ENCODE measurements at places on chromosomes 3 and 15.

- no peak for DNase-seq
Observed at GRCh38 chr15:88161636-88162035, 94.9 kb downstream of the NTRK3 start.

DNA sequence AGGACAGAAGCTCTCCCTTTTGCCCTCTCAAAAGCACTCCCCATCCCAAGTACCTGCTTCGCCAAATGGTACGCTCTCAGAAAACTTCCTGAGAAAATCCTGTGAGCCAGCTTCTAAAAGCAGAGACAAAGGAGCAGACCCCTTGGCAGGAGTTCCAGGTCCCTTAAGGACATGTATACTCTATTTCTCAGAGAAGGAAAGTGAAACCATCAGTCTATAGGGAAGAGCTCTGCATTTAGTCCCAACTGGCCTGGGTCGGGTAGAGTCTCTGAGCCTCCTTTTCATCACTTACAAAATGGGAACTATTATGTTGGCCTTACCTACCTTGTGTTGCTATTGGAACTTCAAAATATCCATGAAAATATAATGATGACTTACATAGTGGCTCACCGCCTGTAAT, 19.7 kb downstream of the DAPK2 start:
- no peak for DNase-seq

GRCh38 chr15:99645951-99646350, 80.2 kb downstream of the MEF2A start:
- no peak for DNase-seq

DNA sequence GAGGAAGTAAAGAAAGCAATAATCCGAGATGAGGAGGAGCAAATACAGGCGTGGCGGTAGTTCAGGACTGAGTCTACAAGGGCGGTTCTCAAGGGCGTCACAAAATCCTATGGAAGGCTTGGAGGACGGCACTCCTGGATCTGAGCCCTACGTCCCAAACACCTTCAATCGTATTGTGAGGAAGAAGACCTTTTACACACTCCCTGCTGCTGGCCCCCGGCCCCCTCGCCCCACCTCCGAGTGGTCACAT, 747 bp downstream of the PLD1 start:
- DNase-seq: no peak

DNA sequence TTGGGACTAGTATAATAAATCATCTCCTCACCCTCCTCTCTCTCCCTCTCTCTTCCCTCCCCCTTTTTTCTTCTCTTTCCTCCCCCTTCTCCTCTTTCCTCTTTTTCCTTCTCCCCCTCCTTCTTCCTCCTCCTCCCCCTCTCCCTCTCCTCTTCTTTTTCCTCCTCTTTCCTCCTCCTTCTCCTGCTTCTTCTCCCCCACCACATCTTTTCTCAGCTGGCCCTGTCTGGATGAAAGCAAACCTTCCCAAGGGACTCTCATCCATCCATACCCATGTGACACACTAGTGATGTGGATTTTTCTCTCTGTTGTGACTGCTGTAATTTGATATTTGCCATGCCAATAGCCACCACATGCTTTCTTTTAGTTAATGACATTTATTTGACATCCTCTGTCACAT, 127.2 kb downstream of the EBLN2 start:
- no peak for DNase-seq

- peak; percentile 65 for DNase-seq
Observed at GRCh38 chr3:138862924-138863775, 28.4 kb upstream of the PIK3CB start.

GRCh38 chr15:64152507-64153387, 1.2 kb downstream of the SNX22 start:
- no peak for DNase-seq

DNA sequence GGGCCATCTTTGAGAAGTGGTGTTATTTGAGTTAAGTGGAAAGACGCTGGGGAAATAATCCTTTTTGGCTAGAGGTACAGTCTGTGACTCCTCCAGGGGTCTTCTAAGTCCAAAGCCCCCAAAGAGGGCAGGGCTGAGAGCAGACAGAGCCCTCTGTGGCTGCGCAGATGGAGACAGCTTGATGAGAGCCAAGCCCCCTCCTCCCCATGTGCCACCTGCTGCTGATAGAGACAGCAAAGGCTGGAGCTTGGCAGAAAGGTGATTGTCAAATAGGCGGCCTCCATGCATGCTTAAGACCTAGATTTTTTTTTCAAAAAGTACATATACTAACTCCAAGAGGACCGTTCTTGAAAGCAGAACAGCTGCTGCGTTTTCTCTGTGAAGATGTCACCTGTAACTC, 72.4 kb downstream of the CRYGS start:
- no peak for DNase-seq

DNA sequence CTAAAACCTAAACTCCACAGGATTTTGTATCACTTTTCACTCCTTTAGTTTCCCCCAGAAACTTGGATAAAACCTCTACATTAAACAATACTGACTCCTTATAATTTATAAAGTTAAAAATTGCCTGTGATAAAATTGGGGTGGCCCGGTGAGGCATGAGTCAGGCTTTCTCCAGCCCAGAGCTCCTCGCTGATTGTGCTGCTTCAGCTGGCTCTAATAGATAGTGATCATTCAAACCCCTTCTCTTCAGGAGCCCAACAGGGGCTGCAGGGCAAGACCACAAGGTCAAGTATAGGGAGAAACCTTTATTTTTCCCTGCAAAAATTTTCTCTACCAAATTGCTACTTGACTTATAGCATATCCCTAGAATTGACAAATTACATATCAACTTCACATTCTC, 308.2 kb downstream of the PLCL2 start:
- DNase-seq: no peak

DNA sequence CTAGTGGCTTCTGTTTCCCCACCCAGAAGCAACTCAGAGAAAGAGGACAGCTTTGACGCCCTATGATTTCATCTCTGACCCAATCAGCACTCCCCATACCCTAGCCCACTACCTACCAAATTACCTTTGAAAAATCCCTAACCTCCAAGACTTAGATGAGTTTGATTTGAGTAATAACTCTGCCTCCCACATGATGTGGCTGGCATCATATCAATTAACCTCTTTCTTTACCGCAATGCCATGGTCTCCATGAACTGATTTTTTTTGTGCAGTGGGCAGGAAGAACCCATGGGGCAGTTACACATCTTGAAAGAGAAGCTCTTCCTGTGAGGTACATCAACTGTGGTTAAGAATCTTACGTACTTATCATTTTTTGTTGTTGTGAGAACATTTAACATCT, 25.5 kb upstream of the APOD start:
- no peak for DNase-seq

- DNase-seq: no peak
Observed at GRCh38 chr15:57957113-57957512, 108.4 kb downstream of the ALDH1A2 start.

DNA sequence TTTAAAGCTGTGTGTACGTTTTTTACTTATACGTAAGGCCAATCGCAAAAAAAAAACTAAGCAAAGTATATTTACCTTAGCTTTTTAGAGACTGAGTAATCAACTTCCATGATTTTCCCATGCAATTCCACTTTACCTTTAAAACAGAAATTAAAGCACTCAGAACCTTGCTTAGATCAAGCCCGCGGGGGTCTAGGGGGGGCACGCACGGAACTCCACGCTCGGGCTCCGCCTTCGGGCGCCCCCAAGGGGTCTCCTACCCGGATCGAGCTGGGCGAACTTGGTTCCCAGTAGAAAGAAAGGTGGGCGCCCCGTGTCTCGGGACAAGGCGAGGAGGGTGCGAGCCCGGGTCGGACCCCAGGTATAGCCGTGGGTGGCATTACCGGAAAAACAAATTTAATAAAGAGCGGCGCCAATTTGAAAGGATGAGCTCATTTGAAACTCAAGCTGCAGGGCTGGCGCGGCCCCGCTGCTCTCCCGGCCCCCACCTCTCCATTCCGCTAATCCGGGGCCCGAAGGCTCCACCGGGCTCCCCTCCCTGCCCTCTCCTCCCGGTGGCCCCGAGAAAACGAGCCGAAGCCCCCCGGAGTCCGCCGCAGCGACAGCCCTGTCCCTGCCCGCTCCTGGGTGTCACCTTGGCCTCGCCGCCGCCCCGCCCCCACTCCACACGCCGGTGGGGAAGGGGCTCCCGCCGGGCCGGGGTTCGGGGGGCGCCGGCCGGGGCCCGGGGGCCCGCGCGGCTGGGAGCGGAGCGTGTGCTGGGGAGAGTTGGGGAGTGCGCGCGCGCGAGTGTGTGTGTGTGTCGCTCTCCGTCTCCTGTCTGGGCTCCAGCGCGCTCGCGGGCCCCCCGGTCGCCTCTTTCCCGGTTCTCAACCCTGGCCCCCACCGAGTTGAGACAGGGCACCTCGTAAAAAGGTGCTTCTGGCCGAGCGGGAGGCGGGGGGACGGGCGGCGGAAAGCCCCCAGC, 1.5 kb downstream of the IGF2BP2 start:
- DNase-seq: peak; percentile 53

All from EL (cell line).